ENCODE measurements at places on chromosomes 4 and X.

DNA sequence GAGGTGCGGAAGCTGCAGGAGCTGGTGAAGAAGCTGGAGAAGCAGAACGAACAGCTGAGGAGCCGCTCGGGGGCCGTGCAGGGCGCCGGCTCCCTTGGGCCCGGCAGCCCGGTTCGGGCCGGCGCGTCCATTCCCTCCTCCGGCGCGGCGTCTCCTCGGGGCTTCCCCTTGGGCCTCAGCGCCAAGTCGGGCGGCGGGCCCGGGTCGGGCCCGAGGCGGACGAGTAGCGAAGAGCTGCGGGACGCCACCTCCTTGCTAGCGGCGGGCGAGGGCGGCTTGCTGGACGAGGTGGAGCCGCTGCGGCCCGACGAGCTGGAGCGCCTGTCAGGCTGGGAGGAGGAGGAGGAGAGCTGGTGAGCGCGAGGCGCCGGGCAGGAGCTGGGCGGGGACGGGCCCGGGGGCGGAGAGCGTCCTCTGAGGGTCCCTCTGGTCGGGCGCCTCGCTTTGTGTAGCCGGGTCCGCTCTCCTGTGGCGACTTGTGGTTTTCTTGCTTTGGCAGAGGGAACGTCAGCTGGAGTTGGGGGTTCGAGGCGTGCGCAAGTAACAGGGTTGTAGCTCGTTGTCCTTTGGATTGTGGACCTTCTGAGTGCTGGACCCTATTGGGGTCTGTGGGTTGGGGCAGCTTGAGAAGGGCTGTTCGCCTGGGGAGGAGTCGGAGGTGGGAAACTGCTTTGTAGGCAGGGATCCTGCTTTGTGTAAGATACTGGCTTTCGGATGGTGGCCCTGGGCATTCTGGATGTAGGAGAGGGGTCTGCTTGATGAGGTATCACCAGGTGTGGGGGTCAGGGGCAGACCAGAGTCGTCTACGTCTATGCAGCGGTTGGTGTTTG is 662 bp downstream of the SLAIN2 start:
- no peak for DNase-seq

DNA sequence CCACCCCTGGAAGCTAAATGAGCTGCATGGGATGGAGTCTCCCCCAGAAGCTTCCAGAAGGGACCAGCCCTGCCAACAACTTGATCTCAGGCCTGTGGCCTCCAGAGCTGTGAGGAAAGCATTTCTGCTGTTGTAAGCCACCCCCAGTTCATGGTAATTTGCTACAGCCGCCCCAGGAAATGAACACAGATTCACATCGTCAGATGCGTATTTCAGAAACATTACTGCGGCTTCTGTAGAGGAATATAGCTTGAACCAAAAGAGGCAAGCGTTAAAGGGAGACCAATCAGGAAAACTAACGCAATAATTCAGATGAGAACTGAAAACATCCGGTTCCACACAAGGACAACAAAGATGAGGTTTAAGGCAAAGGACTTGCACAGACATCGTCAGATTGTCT is 128.4 kb upstream of the TBL1X start:
- no peak for DNase-seq

- no peak for DNase-seq
Observed at GRCh38 chr4:25827373-25827772, 35.4 kb downstream of the SEL1L3 start.

GRCh38 chrX:70313503-70313902 is 23.6 kb downstream of the KIF4A start:
- DNase-seq, result no peak

- no peak for DNase-seq
Observed at GRCh38 chr4:152668338-152668964, 11.3 kb downstream of the TMEM154 start.

- DNase-seq, result no peak
Observed at GRCh38 chrX:12153317-12153716, 15.0 kb downstream of the FRMPD4 start.

DNA sequence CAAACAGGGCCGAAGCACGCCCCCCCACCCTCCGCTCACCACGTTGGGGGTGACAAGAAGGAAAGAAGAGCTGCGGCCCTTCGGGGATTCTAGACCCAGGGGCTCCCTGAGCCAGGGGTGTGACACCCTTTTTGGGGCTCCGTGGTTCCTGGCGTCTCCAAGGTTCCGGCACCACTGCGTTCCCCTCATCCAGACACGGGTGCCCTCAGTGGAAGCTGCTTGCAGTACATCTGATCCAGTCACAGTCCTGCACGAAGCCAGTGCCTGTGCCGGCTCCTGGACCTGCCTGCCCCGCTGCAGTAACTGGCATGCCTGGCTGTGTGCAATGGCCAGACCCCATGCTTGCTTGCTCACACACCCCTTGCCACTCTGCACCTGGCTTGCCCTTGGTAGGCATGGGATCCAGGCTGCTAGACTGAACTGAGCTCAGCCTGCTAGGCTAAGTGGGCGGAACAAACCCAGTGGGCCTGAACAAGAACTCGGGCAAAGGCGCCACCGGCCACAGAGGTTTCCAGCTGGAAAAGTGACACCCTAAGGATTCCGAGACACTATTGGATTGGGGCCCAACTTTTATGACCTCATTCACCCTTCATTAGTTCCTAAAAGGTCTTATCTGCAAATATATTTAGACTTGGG is 420.4 kb upstream of the AGA start:
- no peak for DNase-seq

GRCh38 chr4:69098470-69098869 is 2.2 kb downstream of the UGT2B7 start:
- no peak for DNase-seq

DNA sequence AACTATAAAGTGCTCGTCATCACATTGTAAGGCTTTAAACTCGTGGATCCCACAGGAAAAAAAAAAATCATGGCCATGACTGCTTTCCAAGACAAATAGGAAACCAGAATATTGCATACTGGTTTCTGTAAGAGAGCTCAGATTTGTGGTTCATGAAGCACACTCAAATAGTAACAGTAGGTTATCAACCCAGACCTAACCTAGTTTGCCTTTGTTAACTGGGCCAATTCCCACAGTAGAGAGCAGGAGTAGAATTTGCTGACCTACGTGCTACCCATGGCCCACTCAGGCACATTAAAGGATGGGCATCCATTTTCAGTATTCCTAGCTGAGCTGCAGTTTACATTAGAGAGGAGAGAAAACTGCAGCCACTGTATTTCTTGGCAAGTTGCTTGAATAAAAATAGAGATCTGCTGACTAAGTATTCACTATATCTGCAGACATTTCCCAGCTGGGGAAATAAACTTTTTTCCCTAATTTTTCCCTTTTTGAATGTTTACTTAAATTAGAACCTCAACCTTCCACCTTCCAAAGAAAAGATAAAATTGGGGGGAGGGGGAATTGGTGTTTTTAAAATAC is 218.5 kb downstream of the SPANXN3 start:
- no peak for DNase-seq

- DNase-seq, result no peak
Observed at GRCh38 chr4:13777341-13777740, 149.8 kb upstream of the BOD1L1 start.

GRCh38 chrX:137432609-137433008 is 133.3 kb upstream of the ZIC3 start:
- DNase-seq, result no peak

- no peak for DNase-seq
Observed at GRCh38 chrX:23317799-23318724, 16.6 kb upstream of the PTCHD1 start.

- no peak for DNase-seq
Observed at GRCh38 chr4:127134490-127134889, 498.3 kb upstream of the INTU start.

DNA sequence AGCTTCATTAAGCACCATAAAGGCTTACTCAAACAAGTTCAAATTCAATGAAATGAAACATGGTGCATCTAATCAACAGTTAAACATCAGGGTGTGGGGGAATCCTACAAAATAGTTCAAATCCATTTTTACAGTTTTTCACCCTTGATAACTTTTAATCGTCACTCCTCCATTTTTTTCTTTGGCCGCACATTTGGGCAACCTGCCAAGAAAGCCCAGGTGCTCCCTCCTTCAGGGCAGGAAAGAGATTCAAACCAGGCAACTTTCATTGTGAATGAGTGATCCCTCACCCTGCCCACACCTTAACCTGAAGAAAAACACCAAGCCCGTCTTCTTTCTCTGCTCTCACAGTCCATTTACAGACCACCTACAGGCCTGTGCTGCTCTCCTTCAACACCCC is 24.9 kb downstream of the TRIM61 start:
- DNase-seq, result no peak

GRCh38 chr4:110510955-110511544 is 35.1 kb downstream of the ENPEP start:
- DNase-seq, result peak; percentile 58

DNA sequence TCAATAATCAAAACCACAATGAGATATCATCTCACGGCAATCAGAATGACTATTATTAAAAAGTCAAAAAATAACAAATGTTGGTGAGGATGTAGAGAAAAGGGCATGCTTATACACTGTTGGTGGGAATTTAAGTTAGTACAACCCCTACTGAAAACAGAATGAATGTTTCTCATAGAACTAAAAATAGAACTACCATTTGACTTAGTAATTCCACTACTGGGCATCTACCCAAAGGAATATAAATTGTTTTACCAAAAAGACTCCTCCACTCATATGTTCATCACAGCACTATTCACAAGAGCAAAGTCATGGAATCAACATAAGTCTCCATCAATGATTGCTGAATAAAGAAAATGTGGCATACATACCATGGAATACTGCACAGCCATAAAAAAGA is 278.1 kb upstream of the ARSJ start:
- no peak for DNase-seq

- no peak for DNase-seq
Observed at GRCh38 chr4:61922766-61923165, 722.6 kb downstream of the ADGRL3 start.

DNA sequence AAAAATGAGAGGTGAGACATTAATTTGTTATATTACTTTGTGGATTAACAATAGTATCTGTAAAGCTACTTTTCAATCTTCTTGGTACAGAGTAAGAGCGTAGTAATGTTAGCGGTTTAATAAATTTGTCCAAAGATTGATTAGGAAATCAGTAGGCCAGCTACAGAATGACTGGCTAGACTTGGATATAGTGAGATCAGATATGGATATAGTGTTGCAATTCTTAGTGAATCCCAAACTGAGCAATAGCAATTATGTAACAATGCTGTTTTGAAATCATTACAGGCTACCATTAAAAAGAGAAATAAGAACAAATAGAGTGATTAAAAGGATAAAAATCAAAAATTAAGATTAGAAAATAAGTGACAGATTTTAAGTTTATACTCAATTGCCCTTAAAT is 847 bp upstream of the UGT2A2 start:
- no peak for DNase-seq

GRCh38 chrX:9503261-9503660 is 38.4 kb downstream of the TBL1X start:
- no peak for DNase-seq

GRCh38 chr4:186144946-186145569 is 40.6 kb downstream of the FAM149A start:
- DNase-seq, result peak; percentile 52

GRCh38 chr4:3223956-3224748 is 24.8 kb upstream of the MSANTD1 start:
- DNase-seq, result no peak

DNA sequence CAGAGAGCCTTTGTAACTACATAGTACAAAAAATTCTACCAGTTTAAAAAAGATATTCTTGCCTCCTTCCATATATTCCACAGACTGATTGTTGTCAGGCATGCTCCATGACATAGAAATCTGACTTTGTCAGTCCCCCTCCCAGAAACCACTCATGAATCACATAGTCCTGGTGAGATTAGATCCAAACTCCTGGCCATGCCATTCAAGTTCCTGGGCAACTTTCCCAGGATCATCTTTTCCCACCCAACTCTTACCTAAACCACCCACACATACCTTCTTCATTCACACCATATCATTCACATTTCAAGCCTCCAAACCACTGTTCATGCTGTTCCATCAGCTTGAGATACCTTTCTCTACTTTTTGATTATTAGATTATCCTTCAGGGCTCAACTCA is 46.4 kb downstream of the SLC16A2 start:
- DNase-seq, result no peak

GRCh38 chr4:1206299-1207156 is 34.1 kb upstream of the SPON2 start:
- DNase-seq, result no peak

DNA sequence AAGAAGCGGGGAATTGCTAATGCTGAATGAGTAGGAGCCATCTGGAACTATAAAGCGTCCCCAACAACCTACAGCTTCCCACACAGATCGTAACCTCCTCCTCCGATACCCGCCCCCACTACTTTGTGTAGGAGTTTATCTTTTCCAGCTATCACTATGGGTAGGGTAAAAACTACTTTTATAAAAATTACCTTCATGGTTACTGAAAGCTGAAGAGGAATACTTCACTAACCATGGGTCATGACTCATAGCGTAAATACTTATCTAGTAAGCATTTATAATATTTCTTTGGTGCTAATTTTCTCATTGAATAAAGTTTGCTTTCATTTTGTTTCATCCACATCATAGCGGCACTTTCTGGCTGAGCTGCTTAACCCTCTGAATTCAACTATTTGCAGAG is 79.4 kb upstream of the TNIP3 start:
- no peak for DNase-seq

DNA sequence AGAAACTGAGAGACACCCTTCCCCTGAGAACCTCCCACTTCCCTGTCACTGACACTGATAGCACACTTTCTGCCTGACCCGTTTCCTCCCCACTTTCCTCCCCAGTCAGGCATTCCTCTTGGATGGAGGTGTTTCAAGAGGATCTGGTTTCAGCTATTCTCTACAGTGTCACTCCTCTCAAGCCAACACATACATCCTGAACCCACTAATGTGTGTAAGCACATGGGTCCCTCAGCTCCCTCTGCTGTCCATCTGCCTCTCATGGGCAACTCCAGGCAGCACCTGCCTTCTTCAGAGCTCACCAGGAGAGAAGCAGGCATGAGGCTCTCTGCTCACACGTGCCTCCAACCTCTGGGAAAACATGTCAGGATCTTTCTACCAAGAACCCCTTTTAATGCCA is 207.6 kb downstream of the NAF1 start:
- DNase-seq, result no peak

GRCh38 chr4:161952382-161952781 is 211.4 kb downstream of the FSTL5 start:
- no peak for DNase-seq

DNA sequence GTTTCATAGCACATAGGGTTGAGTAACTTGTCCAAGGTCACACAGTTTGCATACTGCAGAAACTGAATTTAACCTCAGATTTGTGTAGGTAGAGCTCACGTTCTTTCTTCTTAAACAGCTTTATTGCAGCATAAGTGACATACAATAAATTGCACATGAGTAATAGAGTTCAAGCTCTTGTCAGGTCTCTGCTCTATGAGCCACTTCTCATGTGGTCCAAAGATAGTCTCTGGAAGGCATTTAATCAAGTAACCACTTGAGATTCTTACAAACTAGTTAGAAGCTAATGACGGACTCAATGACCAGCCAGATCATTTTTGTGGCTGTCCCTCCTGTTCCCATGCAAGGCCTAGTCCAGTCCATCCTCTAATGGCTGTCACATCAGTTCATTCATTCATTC is 68.9 kb downstream of the MAOB start:
- DNase-seq, result no peak

DNA sequence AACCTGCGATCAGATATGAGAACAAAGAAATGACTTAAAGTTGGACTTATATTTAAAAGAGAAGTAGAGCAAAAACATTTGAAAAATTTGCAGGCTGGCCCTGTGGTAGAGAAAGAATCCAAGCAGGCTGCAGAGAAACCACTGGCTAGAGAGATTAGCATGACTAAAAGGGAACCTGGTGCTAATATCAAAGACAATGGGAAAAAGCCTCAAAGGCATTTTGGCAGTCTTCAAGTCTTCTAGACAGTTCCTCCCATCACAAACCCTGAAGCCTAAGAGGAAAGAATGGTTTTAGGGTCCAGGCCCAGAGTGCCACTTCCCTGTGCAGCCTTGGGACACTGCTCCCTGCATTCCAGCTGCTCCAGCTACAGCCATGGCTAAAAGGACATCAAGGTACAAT is 33.4 kb downstream of the KCTD8 start:
- DNase-seq, result no peak
